Lung (tissue), 17 donors: ENCODE measurements at places on chromosomes 6 and 20. TPM values are rescaled to one million over a fixed set of nuclear protein-coding genes. Genes with fewer than 3 reads are reported as not detected.

The CLVS2 gene
- total RNA-seq: not detected

The SLC17A9 gene
- total RNA-seq: 2.4 TPM

The TMC2 gene
- 0.31 TPM for total RNA-seq

DNA sequence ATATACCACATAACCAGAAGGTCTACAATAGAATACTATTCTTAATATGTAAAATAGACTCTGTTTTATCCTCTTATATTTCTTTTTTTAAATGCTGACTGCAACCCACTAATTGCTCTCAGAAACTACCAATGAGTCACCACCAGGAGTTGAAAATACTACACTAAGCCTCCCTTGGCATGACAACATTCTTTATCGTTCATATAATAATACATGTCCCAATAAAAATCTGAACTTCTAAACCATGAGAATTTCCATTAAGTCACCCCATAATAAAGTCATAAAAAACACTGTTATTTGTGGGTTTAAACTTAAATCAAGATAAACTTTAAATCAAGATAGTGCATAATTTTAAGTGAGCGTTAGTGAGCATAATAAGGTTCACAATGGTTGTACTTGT lies 4.2 kb downstream of the HACE1 start:
- no peak for DNase-seq

GRCh38 chr6:33740204-33740608 lies 6.5 kb downstream of the IP6K3 start:
- DNase-seq: peak; percentile 65

GRCh38 chr6:108363889-108364313 lies 69.0 kb downstream of the AFG1L start:
- DNase-seq: no peak

DNA sequence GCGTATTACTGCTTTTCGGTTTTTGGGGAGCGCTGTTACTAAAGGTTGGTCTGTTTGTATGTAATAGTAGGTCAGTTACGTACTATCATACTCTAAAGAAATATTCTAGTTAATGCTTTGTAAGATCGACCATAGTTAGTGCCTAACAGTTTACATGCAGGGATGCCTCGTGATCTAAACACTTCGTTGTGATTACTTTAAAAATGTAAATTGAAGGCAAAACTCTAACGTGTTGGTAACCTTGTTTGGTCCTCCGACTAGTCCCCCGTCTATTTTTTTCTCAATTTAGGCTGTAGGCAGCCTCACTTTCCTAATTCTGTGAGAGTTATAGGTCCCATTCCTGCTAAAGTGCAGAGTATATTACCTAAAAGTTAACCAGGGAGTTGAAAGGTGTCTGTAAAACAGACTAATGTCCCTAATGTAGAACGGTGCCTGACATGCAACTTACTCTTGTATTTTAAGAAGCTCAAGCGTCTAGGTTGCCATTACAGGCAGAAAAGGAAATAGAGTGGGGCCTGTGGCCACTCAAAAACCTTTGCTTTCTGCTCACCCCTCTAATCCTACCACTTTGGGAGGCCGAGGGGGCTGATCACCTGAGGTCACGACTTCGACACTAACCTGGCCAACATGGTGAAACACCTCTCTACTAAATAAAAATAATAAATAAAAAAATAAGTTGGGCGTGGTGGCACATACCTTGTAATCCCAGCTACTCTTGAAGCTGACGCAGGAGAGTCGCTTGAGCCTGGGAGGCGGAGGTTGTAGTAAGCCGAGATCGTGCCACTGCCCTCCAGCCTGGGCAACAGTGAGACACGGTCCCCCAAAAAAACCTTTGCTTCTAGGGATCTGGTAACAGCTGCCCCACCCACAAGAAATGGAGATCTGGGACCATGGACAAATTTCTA lies 37.8 kb downstream of the HFE start:
- peak; percentile 65 for DNase-seq

GRCh38 chr20:10824750-10825500 lies 151.1 kb upstream of the JAG1 start:
- no peak for DNase-seq

DNA sequence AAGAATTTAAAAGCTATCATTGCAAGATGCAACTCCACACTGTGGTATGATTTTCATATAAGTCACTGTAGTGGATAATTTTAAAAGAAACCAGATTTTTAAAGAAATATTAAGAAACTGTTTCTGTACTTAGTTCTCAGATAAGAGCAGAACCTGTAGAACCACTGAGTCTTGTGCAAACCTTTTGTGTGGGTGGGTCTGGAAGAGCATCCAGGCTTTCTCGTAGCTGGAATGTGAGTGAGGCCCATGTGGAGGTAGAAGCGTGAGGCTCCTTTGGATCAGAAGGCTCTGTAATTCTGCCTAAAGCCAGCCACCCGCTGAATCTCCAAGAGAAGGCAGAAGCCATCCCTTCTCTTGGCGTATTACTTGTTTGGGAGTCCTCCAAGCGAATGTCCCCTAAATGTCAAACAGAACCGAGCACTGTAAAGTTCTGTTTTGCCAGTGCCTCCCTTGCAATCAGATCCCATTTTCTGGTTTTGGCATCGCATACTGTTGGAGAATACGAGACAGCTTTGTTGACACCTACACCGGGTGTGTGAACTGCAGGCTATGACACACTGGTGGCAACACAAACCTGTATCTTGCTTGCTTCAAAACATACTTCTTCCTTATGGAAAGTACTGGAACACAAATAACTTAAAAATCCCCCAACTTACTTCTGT lies 188.7 kb downstream of the FOXC1 start:
- no peak for DNase-seq

- no peak for DNase-seq
These were observed 94.9 kb upstream of the TMEM30A start for GRCh38 chr6:75379536-75379935.

DNA sequence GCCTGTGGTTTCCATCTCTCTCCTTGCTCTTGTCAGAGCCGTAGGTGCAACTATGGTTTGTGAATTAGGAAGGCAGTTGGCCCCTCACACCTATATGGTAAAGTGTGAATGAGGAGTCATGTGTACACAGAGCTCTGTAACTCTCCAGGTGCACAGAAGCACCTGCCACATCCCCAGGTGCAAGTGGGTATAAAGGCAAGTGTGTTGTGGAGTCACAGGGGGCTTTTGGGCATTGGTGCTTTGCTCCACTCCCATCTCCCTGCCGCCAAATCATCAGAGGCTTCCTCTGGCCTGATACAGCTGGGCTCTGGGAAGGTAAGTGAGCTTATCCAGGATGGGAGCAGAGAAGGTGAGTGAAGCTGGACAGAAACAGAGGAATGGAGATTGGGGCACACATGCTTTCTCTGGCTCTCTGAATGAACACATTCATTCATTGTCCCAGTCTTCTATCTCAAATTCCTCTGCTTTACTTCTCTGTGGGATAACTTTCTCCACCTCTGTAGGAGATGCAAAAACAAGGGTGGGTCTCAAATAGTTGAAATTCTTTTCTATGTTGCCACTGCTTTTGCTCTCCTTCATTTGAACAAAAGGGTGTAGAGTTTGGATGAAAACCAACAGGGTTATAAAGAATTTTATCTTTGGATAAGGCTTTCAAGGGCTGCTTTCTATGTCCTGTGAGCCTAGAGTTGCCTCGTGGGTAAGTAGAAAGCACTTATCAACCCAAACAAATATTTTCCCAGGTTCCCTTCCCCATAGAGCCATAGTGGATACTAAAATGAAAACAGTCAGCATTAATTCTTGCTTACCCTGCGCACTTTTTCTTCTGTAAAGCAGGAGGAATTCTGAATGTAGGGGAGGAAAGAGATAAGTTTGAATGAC lies 45.0 kb upstream of the RIPOR2 start:
- DNase-seq: peak; percentile 22

DNA sequence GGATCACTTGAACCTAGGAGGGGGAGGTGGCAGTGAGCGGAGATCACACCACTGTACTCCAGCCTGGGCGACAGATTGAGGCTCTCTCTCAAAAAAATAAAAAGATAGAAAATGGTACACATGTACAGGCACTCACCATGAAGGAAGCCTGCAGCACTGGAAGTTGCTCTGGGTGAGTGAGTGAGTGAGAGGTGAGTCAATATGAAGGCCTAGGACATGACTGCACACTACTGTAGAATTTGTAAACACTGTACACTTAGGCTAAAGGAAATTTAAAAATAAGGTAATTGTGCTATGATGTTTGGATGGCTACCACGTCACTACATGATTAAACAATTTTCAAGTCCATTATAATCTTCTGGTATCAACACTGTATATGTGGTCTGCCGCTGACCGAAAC lies 216.2 kb downstream of the FOXC1 start:
- no peak for DNase-seq
